ENCODE measurements at places on chromosomes 3 and 15. TPM values are rescaled to one million over a fixed set of nuclear protein-coding genes. Genes with fewer than 3 reads are reported as not detected.

DNA sequence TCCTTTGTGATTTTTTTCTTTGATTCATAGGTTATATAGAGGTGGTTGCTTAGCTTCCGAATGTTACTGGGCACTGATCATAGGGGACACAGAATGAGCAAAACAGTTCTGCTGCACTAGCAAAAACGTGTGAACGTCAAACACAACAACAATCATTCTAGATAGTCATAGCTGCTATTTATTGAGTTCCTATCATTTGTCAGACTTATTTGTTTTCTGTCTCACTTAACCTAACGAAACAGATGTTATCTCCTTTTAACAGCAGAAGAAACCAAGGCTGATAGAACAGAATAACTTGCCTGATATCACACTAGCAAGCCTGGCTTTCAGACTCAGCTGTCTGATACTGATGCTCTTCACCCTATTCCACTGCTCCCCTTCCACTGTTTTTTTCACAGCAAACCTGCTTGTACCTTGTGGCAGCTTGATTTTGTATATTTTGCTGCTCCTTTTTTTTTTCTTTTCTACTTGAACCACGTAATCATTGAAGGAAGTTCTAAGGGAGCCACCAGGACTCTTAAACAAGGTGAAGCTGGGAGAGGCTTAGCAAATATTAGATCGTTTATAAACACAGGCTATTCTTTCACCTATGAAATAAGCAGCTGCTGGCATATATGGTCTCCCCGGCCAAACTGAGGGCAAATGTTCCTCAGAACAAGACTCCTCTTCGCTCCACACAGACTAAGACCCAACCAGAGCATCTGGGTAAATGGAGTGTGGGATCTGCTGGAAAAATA is 78.8 kb downstream of the MCF2L2 start:
- peaks cover 2% of the 10 kb centered on the region for H3K27me3 ChIP-seq
- no peaks in the 10 kb centered on the region for H3K36me3 ChIP-seq
- H3K4me1 ChIP-seq, result peaks cover 21% of the 10 kb centered on the region
- H3K4me3 ChIP-seq, result no peak overlapping the region
- no peak for DNase-seq

DNA sequence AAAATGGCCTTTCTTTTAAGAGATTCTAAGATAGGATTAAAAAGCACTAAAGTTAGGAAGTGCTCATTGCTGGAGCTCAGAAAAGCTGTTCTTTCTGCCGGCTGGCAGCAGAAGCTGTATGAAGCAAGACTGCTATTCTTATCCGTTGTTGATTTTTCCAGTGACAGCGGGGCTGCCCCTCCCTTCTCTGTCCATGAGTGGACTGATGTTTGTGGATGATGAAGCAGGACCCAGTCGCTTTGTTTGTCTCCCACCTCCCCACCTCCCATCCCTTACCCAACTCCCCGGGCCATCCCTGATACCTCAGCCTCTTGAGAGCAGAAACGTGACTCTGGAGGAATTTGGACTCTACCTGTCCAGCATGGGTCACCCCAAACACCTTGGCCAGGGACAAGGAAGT is 10.3 kb upstream of the MUSTN1 start:
- no peaks in the 10 kb centered on the region for H3K4me1 ChIP-seq
- no peak overlapping the region for H3K4me3 ChIP-seq
- no peak for DNase-seq
- no peak overlapping the region for H3K27ac ChIP-seq
- no peaks in the 10 kb centered on the region for H3K27me3 ChIP-seq

Gene ATP2B2
- not detected for total RNA-seq

GRCh38 chr3:148023994-148024393 is 614.8 kb downstream of the ZIC1 start:
- no peak overlapping the region for H3K27ac ChIP-seq
- DNase-seq, result no peak
- H3K36me3 ChIP-seq, result no peaks in the 10 kb centered on the region
- no peaks in the 10 kb centered on the region for H3K27me3 ChIP-seq
- no peak overlapping the region for H3K4me3 ChIP-seq

- peaks cover 32% of the 10 kb centered on the region for H3K4me1 ChIP-seq
- no peaks in the 10 kb centered on the region for H3K27me3 ChIP-seq
- H3K27ac ChIP-seq, result no peak overlapping the region
- no peak overlapping the region for H3K4me3 ChIP-seq
- peak; percentile 84 for DNase-seq
Observed at GRCh38 chr3:177057768-177058167, 139.5 kb downstream of the TBL1XR1 start.

Gene HYAL1
- total RNA-seq, result not detected

Gene CSPG5
- 0.19 TPM for total RNA-seq
